ENCODE measurements at places on chromosomes 12 and 14. TPM values are rescaled to one million over a fixed set of nuclear protein-coding genes. Genes with fewer than 3 reads are reported as not detected.

Gene TM9SF1
- 96.0 TPM for total RNA-seq

Gene SERPINA1
- total RNA-seq = 3.2 TPM

Gene SIX1
- total RNA-seq = 23.3 TPM

Gene RAB15
- total RNA-seq = 10.1 TPM

Gene ITGB7
- 0.39 TPM for total RNA-seq

Gene GDF3
- total RNA-seq = not detected
